Neuronal stem cell (in vitro differentiated cells): ENCODE measurements at places on chromosomes 3 and 15.
A peak's percentile ranks its signal among the peaks of the same experiment; 100 is the strongest.

DNA sequence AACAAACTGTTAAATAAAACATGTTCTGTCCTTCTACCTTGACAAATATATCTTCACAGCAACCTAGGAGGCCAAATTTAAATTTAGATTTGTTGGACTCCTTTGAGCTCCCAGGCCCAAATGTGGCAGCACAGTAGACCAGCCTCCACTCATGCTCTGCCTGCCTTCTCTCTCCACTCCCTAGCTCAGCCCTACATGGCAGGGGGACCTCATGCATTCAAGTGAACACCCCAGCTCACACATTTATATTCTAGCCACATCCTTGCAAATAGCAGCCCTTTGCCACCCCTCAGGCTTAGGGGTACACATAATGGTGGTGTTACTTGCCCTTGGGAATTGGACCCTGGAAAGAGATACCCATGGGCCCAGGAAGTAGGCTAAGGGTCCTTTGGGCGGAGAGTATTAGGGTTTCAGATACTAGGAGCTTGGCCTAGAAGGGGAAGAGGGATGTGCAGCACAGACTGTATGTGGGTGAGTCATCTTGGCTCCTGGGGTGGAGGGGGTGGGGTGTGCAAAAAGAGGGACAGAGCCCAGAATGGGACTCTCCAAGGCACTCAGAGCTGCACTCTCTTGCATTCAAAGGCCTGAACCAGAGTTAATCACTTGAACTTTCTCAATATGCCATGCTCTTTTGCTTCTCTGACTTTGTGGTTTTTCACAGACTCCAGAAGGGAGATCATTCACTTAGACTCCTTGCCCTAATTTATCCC lies 268.4 kb upstream of the ROPN1 start:
- no peak for DNase-seq

DNA sequence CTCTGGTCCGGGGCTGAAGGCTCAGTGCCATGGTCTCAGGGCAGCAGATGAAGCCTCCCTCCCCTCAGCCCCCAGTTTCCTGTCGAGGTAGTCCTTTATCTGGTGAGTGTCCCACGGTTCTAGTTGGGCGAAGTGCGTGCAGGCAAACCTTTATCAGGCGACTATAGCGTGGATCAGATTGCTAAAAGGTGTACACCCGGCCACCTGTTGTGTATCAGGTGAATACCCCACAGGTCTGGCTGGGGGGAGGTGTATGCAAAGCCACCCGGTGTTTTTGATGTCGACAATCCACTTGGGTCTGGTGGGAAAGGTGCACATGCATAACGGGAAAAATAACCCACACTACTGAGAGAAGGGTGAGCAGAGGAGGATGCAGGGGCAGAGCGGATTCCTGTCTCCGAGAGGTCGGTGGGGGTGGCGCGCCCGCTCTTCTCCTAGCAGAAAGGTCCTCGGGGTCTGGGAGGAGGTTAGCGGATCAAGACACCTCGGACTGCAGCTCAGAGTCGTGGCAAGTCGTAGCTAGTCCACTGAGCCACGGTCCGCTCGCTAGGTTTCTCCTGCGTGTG lies 507 bp downstream of the SLC12A6 start:
- DNase-seq = no peak

DNA sequence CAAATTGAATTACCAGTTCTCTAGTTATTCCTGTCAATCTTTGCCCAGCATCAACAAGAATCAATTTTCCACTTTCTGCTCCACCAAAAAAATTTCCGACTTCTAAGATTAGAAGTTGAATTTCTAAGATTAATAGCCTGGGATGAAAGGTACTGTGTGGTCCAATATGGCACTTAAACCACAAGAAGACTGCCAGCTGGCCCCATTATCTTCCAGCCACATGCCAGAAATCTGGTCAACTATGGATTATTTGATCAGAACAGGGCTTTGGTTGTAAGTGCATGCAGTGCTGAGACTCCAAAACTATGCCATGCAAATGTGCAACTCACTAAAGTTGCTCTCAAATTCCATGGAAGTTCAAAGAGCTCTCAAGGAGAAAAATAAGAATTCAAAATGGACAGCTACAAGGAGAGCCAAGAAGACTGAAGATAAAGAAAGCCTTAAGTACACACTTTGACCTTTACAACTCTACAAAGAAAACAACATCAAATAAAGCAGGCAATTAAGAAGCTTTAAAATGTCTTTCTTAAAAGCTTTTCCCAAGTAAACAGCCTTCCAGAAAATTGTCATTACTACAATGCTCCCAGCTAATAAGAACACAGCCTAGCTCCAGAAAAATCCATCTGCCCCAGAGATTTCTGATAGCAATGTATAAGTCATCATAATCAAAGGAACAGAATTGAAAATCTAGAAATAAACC lies 64.2 kb downstream of the ST3GAL6 start:
- no peak for DNase-seq

DNA sequence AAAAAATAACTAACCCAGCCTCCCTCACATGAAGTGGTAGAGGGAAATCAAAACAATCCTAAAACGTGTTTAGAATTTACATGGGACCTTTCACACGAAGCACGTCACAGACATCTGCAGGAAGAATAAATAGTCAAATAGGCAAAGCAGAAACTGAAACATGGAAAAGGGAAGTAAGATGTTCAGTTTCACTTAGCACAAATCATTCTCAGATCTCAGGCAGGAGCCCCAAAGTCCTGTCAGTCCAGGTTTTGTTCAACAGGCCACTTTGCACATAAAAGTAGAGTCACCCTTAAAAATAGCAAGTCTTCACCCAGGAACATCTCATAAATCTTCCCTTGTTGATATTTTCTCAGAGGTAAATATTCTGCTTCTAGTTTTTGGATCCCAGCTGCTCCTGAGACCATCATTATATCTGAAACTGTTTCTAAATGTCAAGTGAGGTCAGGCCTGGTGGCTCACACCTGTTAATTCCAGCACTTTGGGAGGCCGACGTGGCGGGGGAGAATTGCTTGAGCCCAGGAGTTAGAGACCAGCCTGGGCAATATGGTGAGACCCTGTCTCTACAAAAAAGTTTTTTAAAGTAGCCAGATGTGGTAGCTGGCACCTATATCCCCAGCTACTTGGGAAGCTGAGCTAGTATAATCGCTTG lies 1.9 kb downstream of the RUBCN start:
- DNase-seq = no peak

- DNase-seq = no peak
These were observed 50.6 kb downstream of the DGKG start for GRCh38 chr3:186311441-186311840.

DNA sequence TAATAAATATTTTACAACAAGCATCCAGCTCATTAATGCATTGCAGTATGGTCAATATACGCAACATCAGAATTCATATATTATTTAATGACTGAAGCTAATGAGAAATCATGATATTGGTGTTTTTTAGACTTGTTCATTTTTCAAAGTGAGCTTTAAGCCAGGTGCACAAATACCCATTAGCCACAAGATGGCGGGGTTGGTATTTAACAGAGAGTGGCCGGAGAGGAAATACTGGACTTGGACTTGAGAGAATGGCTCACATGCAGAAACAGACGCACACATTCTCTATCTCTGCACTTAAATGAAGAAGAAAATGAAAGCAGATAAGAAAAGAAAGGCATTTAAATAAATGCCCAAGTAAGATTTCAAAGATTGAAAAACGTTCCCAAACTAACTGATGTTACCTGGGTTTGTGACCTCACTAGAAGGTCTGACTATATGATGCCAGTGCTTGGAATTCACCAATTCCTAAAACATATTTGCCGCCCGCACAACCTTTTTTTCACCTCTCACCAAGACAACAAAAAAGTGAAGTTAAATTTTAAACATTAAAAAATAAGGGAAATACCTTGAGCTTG lies 21.2 kb upstream of the CRBN start:
- DNase-seq = peak; percentile 58

- no peak for DNase-seq
These were observed 873.5 kb downstream of the OTOL1 start for GRCh38 chr3:162370141-162370540.

DNA sequence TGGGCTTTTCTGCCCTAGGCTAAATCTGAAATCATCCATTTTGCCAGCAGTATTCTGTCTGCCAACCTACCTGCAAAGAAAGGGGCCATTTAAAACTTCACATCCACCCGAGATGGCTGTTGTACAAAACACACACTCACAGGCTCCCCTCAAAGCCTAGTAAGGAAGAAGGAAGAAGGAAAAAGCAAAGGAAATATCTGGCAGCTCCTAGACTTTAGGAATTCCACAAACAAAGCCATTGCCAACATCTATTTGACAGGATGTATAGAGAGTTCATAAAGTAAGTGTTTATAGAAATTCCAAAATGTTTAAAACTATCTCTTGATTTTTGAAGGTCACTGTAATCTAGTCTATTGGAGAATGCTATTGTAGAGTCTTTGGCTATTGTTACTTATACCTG lies 91.9 kb upstream of the THBS1 start:
- no peak for DNase-seq

- no peak for DNase-seq
These were observed 3.4 kb downstream of the PARP9 start for GRCh38 chr3:122560680-122561079.

DNA sequence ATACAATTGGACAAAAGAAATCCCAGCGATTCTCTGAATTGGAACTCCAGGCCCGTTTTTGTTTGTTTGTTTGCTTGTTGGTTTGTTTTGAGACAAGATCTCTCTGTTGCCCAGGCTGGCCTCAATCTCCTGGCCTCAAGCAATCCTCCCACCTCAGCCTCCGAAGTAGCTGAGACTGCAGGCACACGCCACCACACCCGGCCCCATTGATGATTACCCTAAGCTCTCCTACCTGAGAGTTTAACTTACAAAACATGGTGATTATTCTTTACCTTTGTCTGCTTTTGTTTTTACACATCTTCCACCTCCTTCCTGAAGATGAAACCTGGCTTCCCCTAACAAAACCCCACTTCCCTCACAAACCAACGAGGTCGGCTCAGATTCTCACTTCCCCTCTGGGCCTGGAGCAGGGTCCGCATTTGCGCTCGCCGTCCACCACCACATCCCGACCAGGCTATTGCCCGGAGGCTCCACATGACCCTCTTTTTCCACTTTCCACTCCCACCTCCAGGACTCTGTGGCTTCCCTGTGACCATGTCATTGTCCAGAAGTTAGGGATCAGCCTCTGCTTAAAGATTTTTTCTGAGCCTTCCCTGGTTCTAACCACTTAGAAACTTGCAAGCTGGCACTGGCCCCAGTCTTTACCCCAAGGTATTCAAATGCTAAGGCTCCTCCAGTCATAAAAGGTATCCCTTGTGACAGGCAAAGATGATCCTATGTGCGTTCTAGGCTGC lies 14.8 kb downstream of the KLHL6 start:
- DNase-seq = no peak

- no peak for DNase-seq
These were observed 53.9 kb upstream of the FRMD4B start for GRCh38 chr3:69439643-69440270.

DNA sequence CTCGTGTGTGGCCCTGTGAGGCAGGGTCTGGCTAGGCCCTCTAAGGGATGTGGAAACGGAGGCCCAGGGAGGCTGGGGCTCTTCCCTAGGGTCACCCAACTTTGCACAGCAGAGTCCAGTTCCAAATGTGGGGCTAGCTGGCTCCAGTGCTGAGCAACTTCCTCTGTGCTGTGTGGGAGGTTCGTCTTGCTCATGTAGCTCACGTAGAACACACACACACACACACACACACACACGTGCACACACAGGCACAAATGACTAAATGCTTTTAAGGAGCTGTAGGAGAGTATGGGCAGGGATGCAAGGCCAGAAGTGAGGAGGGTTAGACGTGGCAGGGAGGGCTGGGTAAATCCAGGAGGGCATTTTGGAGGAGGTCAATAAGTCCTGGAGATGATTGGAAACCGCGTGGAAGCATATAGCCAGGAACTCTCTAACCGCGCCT lies 213.8 kb downstream of the RPLP1 start:
- DNase-seq = no peak

DNA sequence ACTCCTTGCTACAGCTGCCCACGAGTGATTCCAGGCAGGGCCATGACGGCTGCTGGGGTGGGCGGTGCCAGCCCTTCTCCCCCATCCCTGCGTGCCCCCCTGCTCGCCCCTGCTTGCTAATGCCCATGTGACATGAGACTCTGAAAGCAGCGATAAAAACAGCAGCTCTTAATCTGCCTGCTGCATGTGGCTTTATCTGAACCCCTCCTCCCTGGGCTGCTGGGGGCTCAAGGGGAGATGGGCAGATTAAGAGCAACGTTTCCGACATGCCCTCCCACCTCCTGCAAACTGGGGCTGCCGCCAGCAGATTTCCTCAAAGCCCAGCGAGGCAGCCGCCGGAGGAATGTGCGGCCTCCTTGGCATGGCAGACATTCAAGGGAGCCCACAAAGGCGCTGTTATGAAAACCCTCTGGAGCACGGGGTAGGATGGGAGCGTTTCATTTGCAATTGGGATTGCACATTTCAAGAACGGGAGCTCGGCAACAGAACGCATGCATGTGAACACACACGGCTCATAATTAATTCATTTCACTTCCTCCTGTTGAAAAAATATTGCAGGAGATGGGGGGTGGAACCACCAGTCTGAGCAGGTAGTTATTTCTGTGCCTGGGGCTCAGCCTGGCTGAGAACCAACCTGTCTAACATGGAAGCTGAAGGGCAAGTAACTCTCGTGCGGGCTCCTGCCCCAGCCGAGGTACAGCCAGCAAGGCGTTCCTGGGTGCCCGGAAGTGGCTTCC lies 504.2 kb upstream of the PROK2 start:
- no peak for DNase-seq

- no peak for DNase-seq
These were observed 62.9 kb downstream of the UMPS start for GRCh38 chr3:124793054-124793739.

GRCh38 chr15:61748529-61748928 lies 311.7 kb downstream of the VPS13C start:
- DNase-seq = no peak

DNA sequence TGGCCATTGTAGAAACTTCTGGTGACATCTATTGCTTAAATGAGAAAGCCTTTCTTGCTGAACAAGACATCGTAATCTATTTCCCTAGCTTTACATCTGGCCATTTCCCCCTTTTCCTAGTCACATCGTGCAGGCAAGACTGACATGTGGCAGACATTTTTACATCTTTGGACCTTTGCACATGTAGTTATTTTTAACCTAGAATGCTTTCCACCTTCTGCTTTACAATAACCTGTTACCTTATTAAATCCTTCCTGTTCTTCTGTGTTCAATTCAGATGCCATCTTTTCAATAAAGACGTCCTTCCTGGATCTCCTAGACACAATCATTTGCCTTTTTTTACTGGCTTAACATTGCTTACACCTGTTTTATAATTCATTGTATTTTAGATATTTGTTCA lies 343.3 kb downstream of the DIPK2A start:
- no peak for DNase-seq

DNA sequence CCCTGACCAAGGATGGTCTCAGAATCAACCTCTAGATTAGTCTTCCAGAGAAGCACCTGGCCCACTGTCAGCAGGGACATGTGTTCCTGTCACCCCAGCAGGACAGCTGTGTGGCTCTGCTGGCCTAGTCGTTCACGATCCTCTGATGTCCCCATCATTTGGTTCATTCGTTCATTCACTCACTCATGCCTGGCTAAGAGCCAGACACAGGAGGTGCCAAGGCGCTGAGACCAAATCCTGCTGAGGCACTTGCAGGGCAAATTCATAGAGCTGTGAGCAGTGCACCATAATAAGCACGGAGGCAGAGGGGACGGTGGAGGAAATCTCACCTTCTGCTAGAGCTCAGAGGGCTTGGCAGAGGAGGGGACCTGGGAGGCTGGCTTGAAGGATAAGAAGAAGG lies 49.9 kb upstream of the FGD5 start:
- DNase-seq = no peak
